A172 (cell line): ENCODE measurements at places on chromosomes 16 and 17. TPM values are rescaled to one million over a fixed set of nuclear protein-coding genes. Genes with fewer than 3 reads are reported as not detected.
A peak's percentile ranks its signal among the peaks of the same experiment; 100 is the strongest.

DNA sequence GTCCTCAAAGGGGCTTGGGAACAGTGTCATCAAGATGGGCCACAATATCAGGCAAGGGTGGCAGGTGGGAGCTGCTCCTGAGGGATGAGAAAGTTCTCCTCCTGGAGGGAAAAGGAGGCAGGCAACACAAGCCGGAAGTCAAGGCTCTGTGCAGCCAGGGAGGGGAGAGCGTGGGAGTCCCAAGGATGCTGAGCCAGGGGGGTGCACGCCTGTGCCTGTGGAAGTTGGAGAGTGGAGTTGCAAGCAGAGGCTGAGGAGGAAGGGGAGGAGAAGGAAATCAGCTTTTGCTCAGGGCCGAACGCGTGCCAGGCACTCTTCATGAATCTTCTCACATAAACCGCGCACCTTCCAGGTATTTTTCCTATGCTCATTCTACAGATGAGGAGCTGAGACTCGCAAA, 7.4 kb upstream of the SLC13A2 start:
- DNase-seq: no peak

Gene PIP4K2B
- total RNA-seq: 55.6 and 66.9 TPM in 2 replicates

Gene TBC1D3K
- 0.10 TPM in 1 of 2 replicates, not detected in the other for total RNA-seq

- DNase-seq: no peak
Observed at GRCh38 chr16:68358951-68359350, 48.1 kb downstream of the PRMT7 start.

GRCh38 chr17:2055292-2056205, 646 bp downstream of the HIC1 start:
- DNase-seq: no peak

GRCh38 chr16:88289968-88290401, 92.8 kb upstream of the ZNF469 start:
- no peak for DNase-seq

Gene FNDC8
- total RNA-seq: not detected in 2 replicates

DNA sequence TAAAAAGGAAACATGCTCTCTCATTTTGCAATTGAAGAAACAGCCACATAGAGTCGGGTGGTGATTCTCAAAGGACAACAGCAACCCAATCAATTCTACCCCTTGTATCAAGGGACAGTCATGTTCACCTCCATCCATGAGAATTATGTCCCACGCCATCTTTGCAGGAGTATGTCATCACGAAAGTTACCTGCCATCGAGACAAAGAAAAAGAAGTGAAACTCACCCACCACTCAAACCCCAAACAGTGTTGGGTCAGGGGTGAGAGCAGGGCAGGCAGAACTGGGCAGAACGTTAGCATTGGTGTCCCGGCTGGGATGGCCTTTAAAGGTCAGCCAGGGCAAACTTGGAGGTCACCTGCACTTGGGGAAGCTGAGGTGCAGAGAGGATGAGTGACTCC, 24.2 kb upstream of the HNF1B start:
- no peak for DNase-seq

DNA sequence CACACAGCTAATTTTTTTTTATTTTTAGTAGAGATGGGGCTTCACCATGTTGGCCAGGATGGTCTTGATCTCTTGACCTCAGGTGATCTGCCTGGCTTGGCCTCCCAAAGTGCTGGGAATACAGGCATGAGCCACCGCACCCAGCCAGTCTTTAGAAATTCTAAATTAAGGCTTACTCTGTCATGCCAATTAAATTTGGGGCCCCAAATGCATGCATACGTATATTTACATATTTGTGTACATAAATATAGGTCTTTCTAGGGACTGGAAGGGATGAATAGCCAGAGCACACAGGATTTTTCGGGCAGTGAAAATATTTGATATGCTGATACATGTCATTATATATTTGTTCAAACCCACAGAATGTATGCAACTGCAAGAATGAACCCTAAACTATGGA, 105.1 kb downstream of the BCAS3 start:
- DNase-seq: no peak

- DNase-seq: no peak
Observed at GRCh38 chr16:49663081-49664065, 192.5 kb downstream of the ZNF423 start.

Gene PHKG2
- 57.7 and 61.5 TPM in 2 replicates for total RNA-seq

DNA sequence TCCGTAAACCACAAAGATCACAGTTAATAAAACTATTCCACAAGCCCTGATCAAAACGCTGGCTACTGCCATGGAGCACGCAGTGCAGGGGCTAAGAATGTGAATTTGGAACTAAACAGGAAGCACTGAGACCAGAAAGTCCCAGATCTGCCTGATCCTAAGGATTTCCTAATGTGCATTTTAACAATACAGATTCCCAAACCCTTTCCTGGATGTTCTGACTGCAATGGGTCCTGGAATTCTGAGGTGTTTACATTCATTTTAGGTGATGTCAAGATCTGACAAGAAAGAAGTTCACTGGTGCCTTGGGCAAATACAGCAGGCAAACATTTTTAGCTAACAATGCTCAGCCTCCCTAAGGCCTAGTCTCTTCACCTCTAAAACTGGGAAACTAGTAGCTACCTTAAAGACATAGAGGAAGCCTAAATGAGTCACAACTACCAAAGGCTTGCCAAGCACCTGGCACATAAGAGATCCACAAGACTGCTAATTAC, 10.3 kb downstream of the NSMCE1 start:
- peak; percentile 59 for DNase-seq

Gene GAS2L2
- total RNA-seq: not detected in 2 replicates

DNA sequence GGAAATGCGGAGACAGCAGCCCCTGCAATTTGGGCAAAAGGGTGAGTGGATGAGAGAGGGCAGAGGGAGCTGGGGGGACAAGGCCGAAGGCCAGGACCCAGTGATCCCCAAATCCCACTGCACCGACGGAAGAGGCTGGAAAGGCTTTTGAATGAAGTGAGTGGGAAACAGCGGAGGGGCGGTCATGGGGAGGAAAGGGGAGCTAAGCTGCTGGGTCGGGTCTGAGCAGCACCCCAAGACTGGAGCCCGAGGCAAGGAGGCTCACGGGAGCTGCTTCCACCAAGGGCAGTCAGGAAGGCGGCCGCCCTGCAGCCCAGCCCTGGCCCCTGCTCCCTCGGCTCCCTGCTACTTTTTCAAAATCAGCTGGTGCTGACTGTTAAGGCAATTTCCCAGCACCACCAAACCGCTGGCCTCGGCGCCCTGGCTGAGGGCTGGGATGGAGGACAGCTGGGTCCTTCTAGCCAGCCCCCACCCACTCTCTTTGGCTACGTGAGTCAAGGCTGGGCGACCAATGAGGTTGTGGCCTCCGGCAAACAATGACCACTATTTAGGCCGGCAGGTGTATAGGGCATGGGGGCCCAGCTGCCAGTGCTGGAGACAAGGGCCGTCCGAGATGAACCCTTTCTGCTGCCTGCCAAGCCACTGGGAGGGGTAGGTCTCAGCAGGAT, 507 bp downstream of the SERPINF1 start:
- no peak for DNase-seq

DNA sequence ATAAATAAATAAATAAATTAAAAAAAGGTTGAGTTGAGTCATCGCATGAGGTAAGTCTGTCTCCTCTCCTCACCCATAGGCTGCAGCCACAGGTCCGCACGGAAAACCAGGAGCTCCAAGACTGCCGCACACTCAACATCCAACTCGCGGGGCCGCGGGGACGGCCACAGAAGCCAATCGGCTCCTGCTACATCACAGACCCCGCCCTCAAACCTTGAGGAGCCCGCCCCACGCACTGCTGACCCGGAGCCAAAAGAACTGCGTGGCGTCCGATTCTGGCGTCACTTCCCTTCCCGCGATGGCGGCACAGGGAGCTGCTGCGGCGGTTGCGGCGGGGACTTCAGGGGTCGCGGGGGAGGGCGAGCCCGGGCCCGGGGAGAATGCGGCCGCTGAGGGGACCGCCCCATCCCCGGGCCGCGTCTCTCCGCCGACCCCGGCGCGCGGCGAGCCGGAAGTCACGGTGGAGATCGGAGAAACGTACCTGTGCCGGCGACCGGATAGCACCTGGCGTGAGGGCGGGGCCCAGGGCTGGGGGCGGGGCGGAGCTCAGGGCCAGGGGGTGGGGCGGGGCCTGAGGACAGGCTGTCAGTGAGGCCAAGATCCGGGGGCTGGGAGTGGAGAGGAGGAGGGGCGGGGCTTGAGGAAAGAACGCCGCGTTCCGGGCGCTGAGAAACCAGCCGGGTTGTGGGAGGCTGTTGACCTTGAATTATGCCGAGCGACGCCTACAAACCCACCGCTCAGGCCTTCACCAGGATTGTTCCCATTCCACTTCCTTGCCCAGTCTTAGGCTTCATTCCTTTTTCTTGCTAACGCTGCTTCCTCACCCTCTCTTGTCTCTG, at the start of gene KAT8:
Gene KAT8 (plus strand): TSS at position 281 of the 839 bp plus-strand sequence. CDS start 18 bp downstream, at position 299.
- peak; percentile 97 for DNase-seq

Gene KRT36
- 0.05 TPM in 1 of 2 replicates, not detected in the other for total RNA-seq

DNA sequence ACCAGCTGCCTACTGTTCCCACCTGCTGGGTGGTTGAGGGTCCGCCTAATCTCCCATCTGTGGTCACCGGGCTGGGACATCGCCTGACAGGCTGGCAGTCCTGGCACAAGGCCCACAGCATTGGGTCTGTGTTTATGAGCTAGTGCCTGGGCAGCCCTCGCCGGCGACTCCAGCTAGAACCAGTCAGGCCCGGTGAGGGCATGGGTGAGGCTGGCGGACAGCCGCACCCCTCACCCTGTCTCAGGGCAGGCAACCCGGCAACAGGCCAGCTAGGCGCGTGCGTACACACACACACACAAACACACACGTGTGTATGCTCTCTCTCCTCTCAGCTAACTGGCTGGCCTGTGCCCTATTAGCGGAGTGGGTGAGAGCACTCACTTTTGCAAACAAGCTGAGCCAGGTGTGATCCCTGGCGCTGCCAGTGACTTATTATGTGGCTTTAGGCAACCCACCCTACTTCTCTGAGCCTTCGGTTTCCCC, 10.4 kb downstream of the HSD11B2 start:
- no peak for DNase-seq

DNA sequence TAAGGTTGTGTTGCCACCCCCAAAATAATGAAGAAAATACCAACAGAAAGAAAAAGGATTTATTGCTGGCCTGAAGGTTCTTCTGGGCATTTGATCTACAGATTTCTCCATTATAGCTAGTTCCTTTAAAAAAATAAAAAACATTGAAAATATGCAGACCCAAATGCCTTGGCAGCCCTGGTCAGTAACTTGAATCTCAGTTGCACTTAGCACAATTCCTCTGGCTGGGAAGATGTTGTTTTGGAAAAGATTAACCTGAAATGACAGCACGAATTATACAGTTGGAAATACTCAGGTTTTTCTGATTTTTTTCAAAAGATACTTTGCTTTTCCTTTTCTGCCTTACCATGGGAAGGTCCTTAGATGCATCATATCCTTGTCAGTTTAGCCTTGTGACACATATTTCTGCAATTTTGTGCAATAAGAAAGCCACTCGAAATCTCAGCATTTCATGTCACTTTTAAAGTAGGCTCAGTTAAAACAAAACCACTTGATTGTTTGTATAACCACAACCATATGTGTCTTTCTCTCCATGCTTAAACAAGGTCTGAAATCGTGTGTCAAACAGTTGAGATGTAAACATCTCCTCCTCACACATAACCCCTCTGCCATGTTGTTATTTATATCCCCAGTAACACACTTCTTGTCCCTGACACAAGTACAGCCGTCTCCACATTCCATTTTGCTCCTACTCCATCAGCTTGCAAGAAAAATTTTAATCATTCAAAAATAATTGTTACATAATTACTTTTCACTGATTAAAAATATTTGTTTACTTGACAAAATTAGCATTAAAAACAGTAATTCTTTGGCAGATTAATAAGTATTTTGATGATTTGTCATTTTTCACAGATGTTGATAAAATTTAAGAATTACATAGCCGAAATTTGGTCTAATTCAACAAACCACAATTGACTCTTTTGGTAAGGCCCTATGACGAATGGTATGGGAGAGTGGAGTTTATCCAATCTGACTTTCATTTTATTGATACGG, 61.1 kb downstream of the SIAH1 start:
- no peak for DNase-seq

Gene SLC5A10
- 0.22 TPM in 1 of 2 replicates, not detected in the other for total RNA-seq

- peak; percentile 88 for DNase-seq
Observed at GRCh38 chr17:48024149-48025039, 13.2 kb downstream of the COPZ2 start.

Gene CDK3
- 5.7 and 7.6 TPM in 2 replicates for total RNA-seq

- DNase-seq: peak; percentile 35
Observed at GRCh38 chr17:50882851-50883250, 16.7 kb upstream of the TOB1 start.

Gene ARHGAP44
- total RNA-seq: 0.69 and 1.1 TPM in 2 replicates

Gene CORO7
- 16.5 and 21.0 TPM in 2 replicates for total RNA-seq

GRCh38 chr16:74999219-74999608, 390 bp downstream of the ZNRF1 start:
- no peak for DNase-seq

GRCh38 chr17:1197379-1197778, 17.6 kb upstream of the ABR start:
- no peak for DNase-seq

DNA sequence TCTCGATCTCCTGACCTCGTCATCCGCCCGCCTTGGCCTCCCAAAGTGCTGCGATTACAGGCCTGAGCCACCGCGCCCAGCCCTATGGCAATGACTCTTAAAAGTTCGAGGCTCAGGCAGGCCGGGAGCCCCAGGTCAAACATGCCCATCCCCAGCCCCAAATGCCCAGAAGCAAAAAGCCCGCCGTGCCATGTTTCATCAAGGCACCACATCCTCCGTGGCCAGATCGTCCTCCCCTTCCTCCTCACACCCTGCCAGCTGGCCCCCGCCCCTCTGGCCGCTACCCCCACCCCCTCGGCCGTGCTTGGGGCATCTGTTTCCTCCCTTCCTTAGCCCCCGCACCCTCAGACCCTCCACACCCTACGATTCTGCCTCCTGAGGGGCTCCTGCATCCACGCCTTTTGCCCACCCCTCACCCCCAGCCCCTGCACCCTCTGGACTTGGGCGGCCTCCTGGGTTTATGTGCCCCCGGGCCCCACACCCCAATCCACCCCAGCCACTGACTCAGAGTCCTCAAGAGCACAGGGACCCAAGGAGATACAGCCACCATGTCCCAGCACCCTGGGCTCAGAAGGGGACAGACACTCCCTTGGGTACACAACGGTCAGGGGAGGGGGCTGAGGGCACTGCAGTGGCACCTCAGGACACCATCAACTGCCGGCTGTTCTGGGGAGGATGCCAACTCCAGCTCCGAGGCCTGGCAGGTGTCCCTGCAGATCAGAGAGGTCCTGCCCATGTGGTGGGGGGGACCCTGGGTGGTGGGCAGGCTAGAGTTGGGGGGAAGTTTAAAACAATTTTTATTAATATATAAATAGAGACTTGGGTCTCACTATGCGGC, 7.1 kb downstream of the CTRB1 start:
- DNase-seq: no peak

GRCh38 chr16:29810699-29811169, 1.3 kb upstream of the PRRT2 start:
- no peak for DNase-seq

Gene OR3A2
- not detected in 2 replicates for total RNA-seq

- DNase-seq: no peak
Observed at GRCh38 chr17:51258756-51259563, 889 bp downstream of the MBTD1 start.
